ENCODE measurements at places on chromosomes 4 and X.

DNA sequence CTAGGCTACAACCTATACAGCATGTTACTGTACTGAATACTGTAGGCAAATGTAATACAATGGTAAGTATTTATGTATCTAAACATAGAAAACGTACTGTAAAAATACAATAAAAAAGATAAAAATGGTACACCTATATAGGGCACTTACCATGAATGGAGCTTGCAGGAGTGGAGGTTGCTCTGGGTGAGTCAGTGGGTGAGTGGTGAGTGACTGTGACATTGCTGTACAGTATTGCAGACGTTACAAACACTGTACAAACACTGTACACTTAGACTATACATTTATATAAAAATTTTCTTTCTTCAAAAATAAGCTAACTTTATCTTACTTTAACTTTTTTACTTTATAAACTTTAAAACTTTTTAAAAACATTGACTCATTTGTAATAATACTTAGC lies 190.3 kb upstream of the NR3C2 start:
- DNase-seq, result no peak

- no peak for DNase-seq
These were observed 79.8 kb downstream of the NYX start for GRCh38 chrX:41526925-41527324.

- DNase-seq, result no peak
These were observed 48.3 kb upstream of the NAP1L2 start for GRCh38 chrX:73262991-73263390.

DNA sequence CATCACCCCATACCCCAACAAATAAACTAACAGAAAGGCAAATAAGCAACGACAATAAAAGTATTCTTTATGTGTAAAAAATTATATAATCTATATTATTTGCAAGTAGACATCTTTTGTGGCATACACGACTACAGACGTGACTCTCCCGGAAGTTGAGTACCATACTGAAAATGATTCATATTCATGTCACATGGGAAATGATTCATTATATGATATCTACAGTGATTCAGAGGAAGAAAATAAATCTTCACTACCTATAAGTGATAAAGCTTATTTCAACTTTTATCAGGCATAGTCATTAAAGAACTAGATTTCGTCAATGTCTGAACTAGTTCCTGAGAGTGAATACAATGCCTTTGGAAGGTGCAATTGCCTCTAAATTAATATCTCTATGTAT lies 4.6 kb upstream of the ANTXR2 start:
- DNase-seq, result no peak

DNA sequence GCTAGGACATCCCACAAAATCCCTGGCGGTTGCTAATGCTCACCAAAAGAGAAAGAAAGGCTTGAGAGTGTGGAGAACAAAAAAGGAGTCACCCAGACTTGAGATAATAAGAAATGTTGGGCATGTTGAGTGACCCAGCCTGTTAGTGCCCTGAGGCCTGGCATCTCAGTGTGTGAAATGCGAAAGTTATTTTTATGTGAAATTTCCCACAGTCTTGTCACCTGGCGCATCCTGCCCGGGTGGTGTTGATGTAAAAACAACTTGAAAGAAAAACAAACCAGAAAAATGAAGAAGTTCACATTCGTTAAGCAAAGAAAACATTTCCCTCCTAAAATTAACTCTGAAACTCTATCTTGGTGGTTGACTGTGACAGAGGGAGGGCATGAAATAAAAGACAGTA lies 495.2 kb downstream of the MID1IP1 start:
- no peak for DNase-seq

- no peak for DNase-seq
These were observed 90.6 kb downstream of the TLL1 start for GRCh38 chr4:165963621-165964020.

GRCh38 chr4:48247142-48247877 lies 22.3 kb downstream of the TEC start:
- no peak for DNase-seq

DNA sequence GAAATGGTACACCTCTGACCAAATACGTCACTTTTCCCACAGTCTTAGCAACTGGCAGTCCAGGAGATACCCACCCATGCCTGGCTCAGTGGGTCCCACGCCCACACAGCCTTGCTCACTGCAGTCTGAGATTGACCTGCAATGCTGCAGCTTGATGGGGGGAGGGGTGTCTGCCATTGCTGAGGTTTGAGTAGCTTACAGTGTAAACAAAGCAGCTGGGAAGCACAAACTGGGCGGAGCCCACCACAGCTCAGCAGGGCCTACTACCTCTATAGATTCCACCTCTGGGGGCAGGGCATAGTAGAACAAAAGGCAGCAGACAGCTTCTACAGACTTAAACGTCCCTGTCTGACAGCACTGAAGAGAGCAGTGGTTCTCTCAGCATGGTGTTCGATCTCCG lies 52.7 kb downstream of the AMER1 start:
- no peak for DNase-seq

DNA sequence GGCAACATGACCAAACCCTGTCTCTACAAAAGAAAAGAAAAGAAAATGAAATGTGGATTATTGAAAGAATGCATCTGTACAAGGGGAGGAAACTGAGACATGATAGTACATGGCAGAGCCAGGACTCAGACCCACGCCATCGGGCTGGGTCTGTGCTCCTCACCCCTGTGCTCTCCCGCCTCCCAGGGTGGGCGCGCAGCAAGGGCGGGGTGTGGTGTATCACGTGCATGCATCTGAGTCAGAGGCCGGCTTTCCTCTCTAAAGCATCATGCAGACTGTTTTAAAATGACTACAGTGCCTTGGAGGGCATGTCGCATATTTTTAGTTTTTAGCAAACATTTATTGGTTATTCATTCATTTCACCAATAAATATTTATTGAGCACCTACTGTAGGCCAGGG lies 47.8 kb downstream of the HTT-AS start:
- no peak for DNase-seq

DNA sequence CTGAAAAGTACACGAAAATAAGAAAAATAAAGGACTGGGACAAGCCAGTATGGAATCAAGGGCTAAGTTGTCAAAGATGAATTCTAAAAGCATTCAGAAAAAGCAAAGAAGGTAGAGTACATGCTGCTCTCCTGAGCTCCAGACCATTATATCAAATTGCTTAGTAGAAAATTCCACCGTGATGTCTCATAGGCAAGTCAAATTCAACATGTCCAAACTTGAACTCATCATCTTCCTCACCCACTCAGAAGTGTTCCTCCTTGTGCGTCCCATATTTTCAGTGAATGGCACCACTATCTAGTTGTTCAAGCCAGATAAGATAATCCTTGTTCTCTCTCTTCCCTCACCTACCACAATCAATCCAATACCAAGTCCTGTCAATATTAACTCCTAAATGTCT lies 37.5 kb upstream of the IL13RA2 start:
- DNase-seq, result no peak

- DNase-seq, result no peak
These were observed 42.9 kb downstream of the F8 start for GRCh38 chrX:154979629-154980028.

- DNase-seq, result no peak
These were observed 7.8 kb downstream of the USP11 start for GRCh38 chrX:47240619-47241018.

GRCh38 chr4:54187148-54187547 lies 41.9 kb upstream of the PDGFRA start:
- no peak for DNase-seq

DNA sequence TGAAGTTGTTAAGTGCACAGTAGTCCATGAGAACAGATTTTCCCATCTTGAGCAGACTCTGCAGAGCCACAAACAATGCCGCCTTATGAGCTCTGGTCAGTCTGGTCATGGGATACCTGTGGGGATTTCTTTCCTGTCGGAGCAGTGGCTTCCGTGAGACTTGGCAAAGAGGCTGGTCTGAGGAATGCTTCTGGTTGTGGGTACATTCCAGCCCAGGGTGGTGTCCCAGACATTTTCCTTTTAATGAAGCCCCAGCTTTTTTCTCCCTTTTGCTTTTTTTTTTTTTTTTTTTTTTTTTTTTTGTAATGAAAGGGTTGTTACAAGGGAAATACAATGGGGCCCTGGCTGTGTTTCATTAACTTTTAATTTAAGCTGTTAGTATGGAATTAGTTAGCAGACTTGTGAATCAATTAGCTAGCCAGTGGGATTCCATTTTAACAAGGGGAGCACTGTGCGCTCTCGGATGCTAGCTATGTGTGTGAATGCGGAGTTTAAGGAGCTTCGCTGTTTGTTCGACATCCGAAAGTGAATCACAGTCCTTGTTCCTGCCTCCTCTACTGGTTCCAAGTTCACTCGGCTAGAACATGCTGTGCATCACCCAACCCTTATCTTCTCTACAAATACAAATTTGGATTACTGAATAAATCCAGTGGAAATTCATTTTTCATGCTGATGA lies 225.1 kb downstream of the CBR4 start:
- no peak for DNase-seq

DNA sequence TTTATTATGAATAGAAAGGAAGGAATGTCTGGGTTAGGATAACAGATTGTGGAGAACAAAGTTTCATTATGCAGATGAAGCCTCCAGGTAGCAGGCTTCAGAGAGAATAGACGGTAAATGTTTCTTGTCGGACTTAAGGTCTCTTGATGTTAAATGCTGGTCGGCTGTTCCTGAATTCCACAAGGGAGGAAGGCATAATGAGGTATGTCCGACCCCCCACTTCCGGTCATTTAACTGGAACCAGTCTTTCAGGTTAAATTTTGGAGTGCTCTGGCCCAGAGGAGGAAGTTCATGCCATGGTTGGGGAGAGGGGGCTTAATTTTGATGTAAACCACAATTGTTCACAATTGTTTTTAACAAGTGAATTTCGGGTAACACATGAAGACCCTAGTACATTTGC lies 158.1 kb upstream of the VCX3A start:
- DNase-seq, result no peak

GRCh38 chr4:186030399-186030775 lies 38.6 kb upstream of the TLR3 start:
- DNase-seq, result no peak

DNA sequence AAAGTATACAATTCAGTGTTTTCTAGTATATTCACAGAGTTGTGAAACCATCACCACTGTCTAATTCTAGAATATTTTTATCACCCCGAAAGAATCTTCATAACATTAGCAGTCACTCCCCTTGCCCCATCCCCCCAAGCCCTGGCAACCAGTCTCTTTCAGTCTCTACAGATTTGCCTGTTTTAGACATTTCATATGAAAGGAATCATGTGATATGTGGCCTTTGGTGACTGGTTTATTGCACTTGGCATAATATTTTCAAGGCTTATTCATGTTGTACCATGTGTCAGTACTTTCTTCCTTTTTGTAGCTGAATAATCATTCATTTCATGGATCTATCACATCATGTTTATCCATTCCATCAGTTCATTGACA lies 371.7 kb downstream of the AFF2 start:
- DNase-seq, result no peak

- no peak for DNase-seq
These were observed 38.7 kb downstream of the CCKAR start for GRCh38 chr4:26451597-26451996.

DNA sequence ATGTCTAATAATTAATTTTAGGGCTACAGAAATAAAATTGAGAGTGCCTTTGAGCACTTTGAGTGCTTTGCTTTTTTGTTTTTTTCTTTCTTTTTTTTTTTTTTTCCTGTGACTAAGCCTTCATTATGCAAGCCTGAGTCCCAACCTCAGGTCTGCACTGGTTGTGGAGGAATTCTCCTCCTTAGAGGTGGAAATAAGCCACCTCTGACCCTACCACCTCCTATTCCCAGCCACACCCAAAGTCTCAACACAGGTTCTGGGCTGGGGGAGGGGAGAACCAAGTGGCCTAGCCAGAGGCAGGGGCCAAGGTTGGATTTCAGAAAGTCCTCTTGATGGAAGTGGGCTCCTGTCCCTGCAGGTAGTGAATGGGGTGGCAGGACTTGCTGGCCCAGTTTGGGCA lies 180.2 kb downstream of the ARAP2 start:
- DNase-seq, result no peak

DNA sequence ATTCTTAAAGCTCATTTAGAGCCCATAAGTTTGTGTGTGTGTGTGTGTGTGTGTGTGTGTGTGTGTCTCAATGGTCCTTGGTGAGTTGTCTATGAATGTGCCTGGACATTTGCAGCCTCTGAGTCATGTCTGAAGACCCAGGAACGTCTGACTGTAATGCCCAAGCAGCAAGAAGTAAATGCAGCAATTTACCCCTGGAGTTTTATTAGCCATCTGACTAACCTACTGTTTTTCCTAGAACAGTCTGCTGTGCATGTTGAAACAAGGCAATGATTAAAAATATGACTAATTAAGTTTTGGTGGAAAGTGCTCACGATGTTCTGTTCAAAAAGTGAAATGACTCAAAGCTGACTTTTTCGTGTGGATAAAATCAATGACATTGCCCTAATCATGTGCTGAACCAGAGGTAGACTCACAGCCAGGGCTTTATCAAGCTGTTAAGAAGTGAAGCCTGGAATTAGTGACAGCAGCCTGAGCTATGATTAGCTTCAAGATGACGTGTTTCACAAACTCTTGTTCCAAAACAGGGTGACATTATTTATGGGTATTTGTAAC lies 201.6 kb downstream of the CPE start:
- DNase-seq, result no peak

- no peak for DNase-seq
These were observed 23.7 kb downstream of the TAPT1 start for GRCh38 chr4:16202598-16202997.
